Stimulated activated CD4-positive, alpha-beta T cell treated with anti-CD3 and anti-CD28 coated beads, Interleukin-15, amount 100 ng/mL, for 1 hour (primary cell): ENCODE measurements at places on chromosomes 6 and 20.
A peak's percentile ranks its signal among the peaks of the same experiment; 100 is the strongest.

DNA sequence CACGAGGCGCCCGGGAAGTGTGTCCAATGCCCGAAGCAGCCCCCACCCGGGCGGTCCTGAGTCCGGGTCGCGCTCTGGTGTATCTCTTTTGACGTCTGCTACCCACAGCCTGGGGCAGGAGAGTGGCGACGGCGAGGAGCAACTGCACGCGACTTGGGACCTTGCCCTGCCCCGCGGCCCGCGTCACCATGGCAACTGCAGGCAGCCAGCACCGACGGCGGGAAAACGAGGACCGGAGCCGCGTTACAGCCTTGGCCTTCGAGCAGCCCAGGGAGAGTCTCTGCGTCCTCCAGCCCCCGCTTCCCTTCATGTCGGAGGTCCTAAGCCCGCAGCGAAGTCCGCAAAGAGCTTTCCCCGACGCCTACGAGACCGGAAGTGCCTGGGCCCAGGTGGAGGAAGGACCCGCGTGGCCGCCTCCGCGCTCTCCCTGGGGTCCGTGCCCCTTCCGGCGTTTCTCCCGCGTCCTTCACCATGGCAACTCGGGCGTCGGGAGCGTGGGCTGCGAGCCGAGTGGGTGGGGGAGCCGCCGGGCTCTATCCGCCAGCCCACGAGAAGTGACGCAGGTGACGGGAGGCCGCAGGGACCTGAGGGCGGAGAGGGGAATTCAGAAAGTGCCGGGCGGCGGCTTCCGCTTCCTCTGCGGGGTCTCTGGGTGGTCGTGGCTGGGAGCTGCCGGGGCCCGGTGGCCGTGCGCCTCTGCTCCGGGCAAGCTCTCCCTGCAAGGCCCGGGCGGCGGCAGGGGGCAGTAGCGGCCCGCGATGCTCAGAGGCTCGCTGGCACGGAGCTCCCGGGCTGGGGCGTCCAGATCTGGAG, 88.6 kb upstream of the TGM3 start:
- peak; percentile 9 for DNase-seq

GRCh38 chr20:53941680-53942471, 128.5 kb downstream of the BCAS1 start:
- DNase-seq, result no peak

DNA sequence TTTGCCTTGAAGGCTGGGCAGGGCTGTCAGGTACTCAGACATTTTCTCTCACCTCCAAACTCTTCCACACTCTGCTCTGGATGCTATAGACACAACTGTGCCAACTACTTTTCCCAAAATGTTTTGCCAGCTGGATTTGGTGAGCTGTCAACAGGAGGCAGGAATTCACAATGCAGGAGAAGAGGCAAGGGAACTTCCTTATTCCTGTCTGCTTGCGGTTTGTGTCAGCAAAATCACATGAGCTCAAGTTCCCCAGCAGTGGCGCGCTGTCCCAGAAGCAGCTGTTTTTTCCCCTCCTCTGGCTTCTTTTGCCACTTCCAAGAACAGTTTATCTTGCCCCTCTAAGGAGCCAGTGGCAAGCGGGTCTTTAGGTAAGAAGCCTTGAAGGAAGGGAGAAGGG, 608.2 kb downstream of the PRKN start:
- no peak for DNase-seq

DNA sequence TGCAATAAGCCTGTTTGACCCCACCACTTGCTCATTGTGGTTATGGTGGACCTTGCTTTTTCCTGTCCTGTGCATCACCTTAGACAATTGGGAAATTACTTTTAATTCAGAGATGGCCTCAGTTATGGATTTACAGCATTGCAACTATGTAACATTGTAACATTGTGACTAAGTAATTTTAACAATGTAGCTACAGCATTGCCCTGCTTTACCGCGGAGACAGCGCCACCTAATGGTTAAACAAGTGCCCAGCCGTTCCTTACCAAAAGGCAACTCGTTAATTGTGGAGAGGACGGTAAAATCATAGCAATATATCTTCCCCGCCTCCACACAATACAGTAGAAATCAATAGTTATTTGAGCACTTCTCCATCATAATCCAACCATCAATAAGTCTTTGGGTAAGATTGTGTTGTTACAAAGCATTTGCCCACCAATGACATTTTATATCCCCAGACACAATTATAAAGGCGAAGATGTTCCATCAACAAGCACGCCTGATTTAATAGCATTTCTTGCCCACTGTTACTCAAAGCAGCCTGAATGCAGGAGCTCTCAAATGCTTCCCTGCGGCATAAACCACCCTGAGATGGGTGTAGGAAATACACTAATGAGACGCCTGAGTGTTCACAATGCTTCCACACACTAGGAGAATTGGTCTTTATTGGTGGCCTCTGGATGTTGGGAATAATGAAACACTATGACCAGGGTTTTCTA, 93.7 kb downstream of the PROKR2 start:
- DNase-seq, result peak; percentile 19

- no peak for DNase-seq
These were observed 181.8 kb upstream of the MCHR2 start for GRCh38 chr6:100175814-100176310.
